ENCODE measurements at places on chromosomes 16 and 17.

DNA sequence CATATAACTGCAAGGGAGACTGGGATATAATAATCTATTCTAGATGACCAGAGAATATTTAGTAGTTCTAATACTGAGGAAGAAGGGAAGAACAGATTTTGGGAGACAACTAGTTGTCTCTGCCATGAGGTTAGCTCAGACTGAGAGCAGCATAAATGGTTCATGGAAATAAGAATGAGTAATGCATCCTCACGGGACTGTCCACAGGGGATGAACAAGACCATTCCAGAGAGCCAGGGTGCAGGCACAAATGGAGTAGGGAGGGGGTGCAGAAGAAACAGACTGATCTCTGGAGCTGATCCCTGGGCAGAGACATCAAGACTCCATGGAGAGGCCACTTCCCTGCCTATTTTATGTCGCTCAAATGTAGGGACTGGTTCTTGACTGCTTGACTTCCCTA is 30.4 kb downstream of the NLRC5 start:
- no peak for DNase-seq

DNA sequence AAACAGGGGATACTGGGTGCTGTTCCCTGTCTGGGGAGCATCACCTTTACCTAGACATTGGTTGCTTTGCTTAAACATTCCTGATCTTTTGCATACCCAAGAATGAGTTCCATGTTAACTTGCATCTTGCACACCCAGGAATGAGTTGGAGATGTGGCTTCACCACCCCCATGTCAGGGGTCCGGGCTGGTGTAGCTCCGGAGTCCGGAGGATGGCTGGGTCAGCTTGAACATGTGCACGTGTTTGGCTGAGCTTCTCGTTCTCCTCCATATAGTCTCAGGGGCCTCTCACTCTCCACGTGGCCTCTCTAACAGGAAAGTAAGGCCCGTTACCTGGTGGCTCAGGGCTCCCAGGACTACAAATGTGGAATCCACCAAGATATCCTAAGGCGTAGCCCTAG is 18.2 kb upstream of the AMZ2 start:
- DNase-seq = no peak

- no peak for DNase-seq
These were observed 1.0 kb upstream of the SLC38A8 start for GRCh38 chr16:84043486-84044117.

- DNase-seq = no peak
These were observed 8.6 kb downstream of the P2RX1 start for GRCh38 chr17:3907483-3908216.

DNA sequence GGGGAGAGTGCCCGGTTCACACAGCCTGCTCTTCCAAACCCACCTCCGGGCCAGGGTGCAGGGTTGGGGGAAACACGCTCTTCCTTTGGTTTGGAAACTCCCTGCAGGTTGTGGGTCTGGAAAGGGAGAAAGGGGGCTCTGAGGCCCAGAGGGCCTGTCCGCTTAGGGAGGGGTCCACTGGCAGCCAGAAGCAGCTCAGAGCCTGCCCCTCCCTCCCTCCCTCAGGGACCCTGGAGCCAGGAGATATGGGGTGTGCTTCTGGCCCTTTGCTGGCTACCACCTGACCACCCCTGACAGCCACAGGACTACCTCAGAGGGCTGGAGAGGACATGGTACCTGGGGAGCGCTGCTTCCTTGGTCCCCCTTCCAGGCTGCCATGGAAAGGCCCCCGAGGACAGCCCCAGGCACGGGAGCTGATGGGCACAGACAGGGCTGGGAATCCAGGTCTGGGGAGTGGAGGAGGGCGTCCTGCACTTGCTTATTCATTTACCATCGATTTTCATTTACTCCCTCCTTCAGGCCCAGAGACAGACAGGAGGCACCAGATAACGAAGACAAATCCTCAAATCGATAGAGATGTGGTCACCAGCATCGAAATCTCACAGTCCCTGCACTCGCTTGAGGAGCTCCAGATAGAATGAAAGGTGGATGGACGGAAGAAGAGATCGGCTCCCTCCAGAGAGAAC is 48.4 kb upstream of the DOC2B start:
- no peak for DNase-seq

- DNase-seq = no peak
These were observed 85.3 kb downstream of the HAPSTR1 start for GRCh38 chr16:9176547-9177418.

GRCh38 chr17:58337600-58338453 is 9.2 kb upstream of the TSPOAP1 start:
- DNase-seq = peak; percentile 85

DNA sequence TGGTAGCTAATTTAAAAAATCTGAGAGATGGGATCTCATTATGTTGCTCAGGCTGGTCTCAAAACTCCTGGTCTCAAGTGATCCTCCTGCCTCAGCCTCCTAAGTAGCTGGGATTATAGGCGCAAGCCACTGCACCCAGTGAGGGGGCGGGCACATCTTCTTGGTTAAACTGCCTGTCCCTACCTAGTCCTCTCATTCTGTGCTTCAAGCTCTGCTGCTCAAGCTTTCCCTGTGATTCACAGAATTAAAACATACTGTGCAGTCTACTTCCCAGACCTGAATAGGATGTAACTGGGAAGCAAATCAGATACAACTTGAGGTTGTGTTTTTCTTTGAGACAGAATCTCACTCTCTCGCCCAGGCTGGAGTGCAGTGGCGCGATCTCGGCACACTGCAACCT is 2.3 kb downstream of the MRPL38 start:
- DNase-seq = no peak

All from germinal center (tissue), 1 donor.